Fibroblast of skin of left quadriceps (primary cell): ENCODE measurements at places on chromosomes 11 and 22.

DNA sequence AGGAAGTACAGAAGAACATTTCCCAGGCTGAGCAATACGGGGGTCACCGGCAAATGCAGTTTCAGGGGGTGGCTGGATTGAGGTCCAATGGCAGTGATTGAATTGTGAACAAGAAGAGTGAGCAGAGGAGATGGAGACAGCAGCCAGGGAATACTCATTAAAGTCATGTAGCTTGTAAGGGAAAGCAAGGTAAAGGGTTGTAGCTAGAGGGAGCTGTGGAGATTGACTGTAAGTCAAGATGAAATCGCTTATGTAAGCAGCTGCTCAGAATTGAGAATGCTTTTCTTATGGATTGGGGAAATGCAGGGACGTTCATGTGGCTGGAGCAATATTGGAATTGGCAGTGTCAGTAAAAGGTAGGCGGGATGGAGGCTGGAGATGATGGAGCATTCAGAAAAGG is 111.4 kb upstream of the TBCEL start:
- no peak for DNase-seq

- DNase-seq = no peak
These were observed 10.9 kb downstream of the PHLDB1 start for GRCh38 chr11:118618115-118618990.

DNA sequence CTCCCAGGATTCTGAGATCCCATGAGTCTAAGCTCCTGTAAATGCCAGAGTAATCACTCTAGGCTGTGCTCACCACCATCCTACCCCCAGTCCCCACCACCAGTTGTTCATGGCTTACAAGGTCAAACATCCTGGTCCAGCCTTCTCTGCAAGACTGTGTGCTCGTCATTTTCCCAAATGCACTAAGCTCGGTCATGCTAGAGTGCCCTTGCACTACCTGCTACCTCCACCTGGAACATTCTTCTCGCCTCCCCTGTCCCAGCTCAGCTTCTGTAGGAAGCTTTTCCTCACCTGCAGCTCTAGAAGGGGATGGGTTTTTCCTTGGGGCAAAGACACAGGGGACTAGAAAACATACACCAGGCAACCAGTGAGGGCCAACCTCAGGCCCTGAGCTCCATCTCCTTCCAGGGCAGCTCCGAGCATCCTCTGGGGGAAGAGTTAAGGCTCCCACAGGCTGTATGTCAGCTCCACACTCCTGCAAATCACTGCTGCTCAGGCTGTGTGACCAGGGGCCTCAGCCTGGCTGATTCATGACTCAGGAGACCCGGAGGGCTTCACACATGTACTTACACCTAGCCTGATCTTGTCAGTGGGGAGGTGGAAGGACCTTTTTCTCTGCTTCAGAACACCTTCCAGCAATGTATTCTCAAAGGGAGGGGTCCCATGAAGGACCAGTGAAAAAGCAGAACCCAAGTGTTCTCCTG is 37.2 kb upstream of the CSNK2A3 start:
- DNase-seq = no peak

DNA sequence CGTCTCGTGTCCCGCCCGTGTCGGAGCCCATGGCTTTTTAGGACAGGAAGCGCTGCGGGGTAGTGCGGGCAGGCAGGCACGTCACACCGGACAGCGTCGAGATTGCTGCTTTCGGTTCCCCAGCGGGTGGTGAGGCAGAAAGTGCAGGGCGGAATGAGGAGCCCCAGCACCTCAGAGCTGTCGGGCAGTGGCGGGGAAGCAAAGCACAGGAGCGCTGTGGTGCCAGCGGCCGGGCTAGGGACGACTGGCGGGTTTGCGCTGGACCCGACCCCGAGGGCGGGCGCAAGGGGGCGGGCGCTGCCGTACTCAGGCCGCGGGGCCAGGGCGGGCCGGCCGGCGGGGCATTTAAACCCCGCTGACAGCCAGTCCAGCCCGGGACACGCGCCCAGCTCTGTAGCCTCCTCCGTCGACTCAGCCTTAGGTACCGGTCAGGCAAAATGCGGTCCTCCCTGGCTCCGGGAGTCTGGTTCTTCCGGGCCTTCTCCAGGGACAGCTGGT is at the start of gene SLC37A2:
SLC37A2 (plus strand) TSS at position 375 of the 498 bp plus-strand sequence; CDS start at position 438, 63 bp downstream.
- DNase-seq = no peak

GRCh38 chr22:47631571-47632102 is 869.2 kb downstream of the TBC1D22A start:
- no peak for DNase-seq

GRCh38 chr11:119438599-119438998 is 15.6 kb upstream of the THY1 start:
- no peak for DNase-seq

- no peak for DNase-seq
These were observed 327.4 kb downstream of the BUD13 start for GRCh38 chr11:116445108-116446047.

DNA sequence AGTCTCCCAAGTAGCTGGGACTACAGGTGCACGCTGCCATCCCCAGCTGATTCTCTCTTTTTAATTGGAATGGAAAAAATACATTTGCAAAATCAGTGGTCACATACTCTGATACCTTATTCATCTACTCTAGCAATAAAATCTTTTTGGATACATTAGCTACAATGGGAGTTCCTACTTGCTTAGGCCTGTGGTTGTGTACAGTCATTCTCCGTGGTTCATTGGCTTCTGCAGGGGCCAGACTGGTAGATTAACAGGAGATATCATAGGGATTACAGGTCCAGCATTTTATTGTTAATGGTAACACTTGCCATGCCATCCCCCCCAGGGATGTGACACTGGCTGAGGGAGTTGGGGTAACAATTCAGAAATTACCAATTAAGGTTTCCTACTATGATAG is 140.0 kb downstream of the ADAMTS15 start:
- DNase-seq = no peak

DNA sequence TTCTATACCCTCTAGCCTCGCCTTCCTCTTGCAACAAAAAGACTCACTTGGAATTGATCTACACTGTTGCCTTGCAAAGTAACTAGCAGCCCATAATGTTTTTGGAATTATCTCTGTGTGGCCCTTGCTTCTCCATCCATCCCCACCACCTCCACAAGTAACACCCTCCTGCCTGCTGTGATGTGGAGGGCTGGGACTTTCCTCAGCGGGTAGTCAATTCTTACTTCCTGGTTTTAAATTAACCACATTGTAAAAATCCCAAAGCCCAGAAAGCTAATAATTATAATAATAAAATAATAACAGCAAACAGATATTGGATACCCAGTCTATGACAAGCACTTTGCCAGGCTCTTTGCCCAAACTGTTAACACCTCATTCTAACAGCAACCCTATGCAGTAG is 40.8 kb upstream of the GALNT18 start:
- DNase-seq = no peak

DNA sequence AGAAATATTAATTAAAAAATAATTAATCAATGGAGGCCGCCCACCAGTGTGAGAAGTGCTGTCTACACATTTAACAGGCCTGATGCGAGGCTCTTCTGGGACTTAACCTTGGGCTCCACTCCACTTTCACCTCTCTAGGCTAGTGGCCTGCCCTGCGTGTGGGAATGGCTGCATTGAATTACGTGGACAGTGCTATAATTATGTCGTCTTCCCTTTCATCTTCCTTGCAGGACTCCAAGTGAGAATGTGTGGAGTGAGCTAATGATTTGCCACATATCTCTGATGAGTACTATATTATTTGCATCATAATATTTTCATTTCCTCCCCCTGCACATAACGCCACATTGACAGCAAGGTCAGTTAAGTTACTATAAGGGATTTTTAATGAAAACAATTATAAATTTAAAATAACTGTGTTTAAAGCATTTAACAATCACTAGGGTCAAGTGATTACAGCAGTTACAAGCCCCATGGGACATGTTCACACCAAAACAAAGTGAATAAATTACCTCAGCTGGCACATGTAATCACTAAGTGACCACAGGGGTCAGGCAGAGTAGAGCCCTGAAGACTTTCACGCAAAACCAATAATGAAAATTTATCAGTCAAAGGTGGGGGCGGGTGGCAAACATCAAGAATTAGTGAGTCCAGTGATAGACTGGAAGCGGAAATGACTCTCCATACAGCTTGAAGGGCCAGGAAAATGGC is 63.5 kb downstream of the MPPED2 start:
- DNase-seq = no peak

DNA sequence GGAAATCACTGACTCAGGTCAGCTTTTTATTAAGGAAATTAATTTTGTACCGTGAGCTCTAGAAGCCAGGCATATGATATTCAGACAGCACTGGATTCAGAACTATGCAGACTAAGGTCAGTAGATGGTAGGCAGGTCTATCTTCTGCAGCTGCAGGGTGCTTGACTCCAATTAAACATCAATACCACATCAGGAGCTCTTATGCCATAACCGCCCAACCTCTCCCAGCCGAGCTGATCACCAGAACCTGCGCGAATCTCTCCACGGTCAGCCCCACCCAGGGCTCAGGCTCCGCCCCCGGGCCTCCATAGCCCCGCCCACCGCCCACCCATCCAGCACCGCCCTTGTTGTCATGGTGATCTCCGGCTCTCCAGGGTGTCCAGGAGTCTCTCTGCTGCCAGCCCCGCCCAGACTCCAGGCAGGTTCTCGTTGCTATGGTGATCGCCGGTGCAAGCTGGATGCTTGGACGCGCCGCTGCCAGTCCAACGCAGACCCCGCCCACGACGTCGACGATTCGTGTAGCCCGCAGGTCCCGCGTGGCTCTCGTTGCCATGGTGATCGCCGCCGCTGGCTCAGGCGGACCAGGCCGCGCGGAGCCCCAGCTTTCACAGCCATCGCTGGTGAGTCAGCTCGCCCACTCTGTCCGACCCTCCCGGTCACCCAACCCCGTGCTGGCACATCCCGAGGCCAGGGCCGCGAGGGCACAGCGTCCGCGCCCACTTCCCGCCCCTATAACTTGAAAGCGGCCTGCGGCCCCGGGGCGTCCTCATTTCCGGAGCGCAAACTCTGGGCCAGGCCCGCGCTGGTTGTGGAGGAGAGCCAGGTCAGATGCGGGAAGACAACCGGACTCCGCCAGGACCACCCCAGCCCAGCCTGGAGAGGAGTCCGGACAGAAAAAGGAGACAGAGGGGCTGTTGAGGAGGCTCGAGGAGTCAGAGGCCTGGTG is at the start of gene RAB36:
RAB36 (plus strand) TSS at position 546 of the 946 bp plus-strand sequence. CDS start 1,140 bp downstream, outside the sequence.
- peak; percentile 96 for DNase-seq
